ENCODE measurements at places on chromosomes 3 and 15. TPM values are rescaled to one million over a fixed set of nuclear protein-coding genes. Genes with fewer than 3 reads are reported as not detected.

Gene LRTM1
- not detected for total RNA-seq

Gene GPR171
- total RNA-seq, result not detected

Gene SLC7A14
- total RNA-seq, result 0.06 TPM

Gene ACTC1
- not detected for total RNA-seq

Gene FMN1
- 1.3 TPM for total RNA-seq

Gene UTS2B
- 1.7 TPM for total RNA-seq

Gene CELF6
- total RNA-seq, result 1.3 TPM

Gene XRN1
- 21.7 TPM for total RNA-seq

Gene GOLGA8T
- not detected for total RNA-seq

Gene MRAS
- total RNA-seq, result 26.8 TPM

Gene MOBP
- not detected for total RNA-seq

Gene ACKR2
- 0.39 TPM for total RNA-seq

Gene CHRFAM7A
- 0.54 TPM for total RNA-seq

Gene RTP3
- total RNA-seq, result not detected

Gene RGMA
- 19.3 TPM for total RNA-seq

Gene GOLGA6L10
- total RNA-seq, result 0.10 TPM

Gene PRC1
- 18.5 TPM for total RNA-seq

Gene SNURF
- 2.0 TPM for total RNA-seq

Gene GUCA1C
- not detected for total RNA-seq

Gene TUSC7
- total RNA-seq, result not detected

Gene SAMD7
- total RNA-seq, result not detected

Gene MESP1
- total RNA-seq, result 1.2 TPM

Gene CEP152
- total RNA-seq, result 1.1 TPM

Gene DNAH12
- total RNA-seq, result 0.20 TPM

Gene ADAMTSL3
- total RNA-seq, result 0.39 TPM

Gene AQP9
- total RNA-seq, result not detected

Gene HTD2
- total RNA-seq, result 6.9 TPM

Gene MEX3B
- total RNA-seq, result 3.0 TPM

Gene RFTN1
- total RNA-seq, result 36.1 TPM

Gene SLC26A6
- total RNA-seq, result 17.7 TPM

Gene ALS2CL
- 0.29 TPM for total RNA-seq

Gene WNT7A
- not detected for total RNA-seq

Data from cardiac ventricle fibroblast (primary cell).